ENCODE measurements at places on chromosomes 6 and 20.

DNA sequence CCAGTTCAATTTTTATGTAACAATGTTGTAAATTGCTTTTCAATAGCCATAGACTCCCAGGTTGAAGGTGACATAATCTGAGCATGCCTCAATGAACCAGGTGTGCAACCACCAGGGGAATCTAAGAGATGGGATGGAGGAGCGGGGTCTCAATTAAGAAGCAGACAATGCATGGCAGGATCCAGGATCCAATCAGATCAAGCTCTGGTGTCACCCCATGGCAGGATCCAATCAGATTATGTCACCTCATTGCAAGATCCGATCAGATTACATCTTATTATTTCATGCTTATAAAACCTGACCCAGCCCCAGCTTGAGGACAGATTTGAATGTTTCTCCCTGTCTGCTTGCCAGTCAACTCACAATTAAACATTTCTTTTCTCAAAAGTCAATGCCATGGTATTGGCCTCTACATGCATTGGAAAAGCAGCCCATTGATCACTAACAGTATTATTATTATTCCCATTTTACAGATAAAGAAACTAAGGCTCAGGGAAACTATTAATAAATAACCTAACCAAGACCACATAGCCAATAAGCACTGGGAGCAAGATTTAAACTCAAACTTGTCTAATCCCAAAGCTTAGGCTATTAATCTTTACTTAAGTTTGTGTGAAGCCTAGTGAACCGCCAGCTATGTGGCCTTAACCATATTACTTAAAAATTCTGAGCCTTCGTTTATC lies 14.3 kb upstream of the SIRT5 start:
- DNase-seq = peak; percentile 51

DNA sequence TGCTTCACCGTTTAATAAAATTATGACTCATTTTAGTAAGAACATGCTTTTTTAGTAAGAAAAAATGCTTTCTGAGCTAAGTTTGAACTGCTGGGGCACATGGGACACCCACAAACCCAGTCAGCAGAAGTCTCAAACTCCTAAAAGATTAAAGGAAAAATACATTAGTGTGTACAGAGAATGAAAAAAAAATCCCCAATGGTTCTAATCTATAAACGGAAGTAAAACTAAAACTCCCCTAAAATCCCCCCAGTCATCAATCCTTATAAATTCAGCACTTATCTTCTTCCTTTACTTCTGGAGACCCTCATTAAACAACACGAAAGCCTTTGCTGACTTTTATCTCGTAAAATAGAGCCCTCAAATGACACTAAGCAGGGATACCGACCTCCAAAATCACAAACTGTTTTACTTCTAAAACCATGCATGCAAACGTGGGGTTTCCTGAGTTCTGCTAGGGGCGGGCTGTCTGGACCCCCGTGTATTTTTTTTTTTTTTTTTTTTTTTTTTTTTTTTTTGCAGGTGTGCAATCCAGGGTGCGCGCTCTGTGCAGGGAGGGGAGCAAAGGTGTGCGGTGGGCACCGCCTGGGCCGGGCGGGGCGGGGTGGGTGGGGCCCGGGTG lies 1.1 kb upstream of the MYB start:
- DNase-seq = no peak

DNA sequence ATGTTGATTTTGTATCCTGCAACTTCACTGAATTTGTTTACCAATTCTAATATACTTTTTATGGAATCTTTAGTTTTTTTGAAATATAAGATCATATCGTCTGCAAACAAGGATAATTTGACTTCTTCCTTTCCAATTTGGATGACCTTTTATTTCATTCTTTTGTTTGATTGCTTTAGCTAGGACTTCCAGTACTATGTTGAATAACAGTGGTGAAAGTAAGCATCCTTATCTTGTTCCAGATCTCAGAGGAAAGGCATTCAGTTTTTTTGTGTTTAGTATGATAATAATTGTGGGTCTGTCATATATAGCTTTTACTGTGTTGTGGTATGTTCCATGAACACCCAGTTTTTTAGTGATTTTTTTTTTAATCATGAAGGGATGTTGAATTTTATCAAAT lies 75.7 kb downstream of the GCLC start:
- DNase-seq = no peak

GRCh38 chr6:36848658-36849441 lies 9.6 kb upstream of the CPNE5 start:
- DNase-seq = no peak

GRCh38 chr6:81366972-81367371 lies 385.5 kb downstream of the TENT5A start:
- DNase-seq = no peak

DNA sequence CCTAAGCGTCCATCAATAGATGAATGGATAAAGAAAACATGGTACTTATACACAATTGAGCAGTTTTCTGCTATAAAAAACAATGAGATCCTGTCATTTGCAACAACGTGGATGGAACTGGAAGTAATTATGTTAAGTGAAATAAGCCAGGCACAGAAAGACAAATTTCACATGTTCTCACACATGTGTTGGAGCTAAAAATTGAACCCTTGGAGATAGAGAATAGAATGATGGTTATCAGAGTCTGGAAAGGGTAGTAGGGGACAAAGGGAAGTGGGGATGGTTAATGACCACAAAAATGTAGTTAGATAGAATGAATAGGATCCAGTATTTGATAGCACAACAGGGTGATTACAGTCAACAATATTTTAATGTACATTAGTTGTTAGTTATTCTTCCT lies 1033.5 kb downstream of the HACE1 start:
- no peak for DNase-seq
